ENCODE measurements at places on chromosomes 12 and 14.
A peak's percentile ranks its signal among the peaks of the same experiment; 100 is the strongest.

- no peak for DNase-seq
Observed at GRCh38 chr14:63266106-63266505, 52.6 kb downstream of the GPHB5 start.

DNA sequence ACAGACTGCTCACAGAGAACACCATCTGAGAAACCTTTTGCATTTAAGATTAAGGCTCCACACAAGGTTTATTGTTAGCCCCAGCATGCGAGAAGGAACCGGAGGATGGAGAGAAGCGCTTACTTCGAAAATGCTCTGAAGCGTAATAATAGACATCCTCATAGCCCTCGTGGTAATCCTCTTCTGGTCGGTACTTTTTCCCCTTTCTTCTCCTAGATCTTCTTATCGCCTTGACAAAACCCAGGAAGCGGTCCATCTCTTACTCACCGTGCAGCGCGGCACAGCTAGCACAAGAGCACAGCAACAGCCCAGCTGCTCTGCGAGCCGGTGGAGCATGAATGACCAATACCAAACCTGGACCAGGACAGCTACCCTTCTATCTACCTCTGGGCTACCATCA lies 125.1 kb upstream of the GRIP1 start:
- DNase-seq = peak; percentile 81

GRCh38 chr12:67002720-67003119 lies 266.4 kb upstream of the CAND1 start:
- no peak for DNase-seq

- no peak for DNase-seq
Observed at GRCh38 chr12:12392413-12392812, 35.5 kb downstream of the BORCS5 start.

DNA sequence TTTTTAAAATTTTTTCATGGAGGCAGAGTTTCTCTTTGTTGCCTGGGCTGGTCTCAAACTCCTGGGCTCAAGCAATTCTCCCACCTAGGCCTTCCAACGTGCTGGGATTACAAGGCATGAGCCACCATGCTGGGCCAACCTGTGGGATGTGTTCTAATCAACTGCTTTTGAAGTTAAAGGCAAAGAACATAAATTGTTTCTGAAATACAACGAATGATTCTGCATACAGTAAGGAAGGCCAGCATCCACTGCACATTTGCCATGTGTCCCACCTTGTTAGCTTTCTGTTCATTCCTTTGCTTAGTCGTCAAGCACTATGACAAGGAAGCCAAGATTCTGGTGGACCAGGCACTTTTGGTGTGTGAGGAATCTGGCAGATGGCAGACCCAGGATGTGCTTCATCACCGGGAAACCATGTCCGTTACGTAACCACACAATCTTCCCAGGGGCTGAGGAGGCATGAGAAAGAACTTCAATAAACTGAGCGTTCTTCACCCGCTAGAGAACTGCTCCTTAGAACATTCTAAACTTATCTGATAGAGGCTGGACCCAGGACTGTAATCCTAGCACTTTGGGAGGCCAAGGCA lies 24.5 kb downstream of the MOK start:
- DNase-seq = no peak

- DNase-seq = peak; percentile 90
Observed at GRCh38 chr14:54322701-54323337, 74.0 kb upstream of the CDKN3 start.

- DNase-seq = no peak
Observed at GRCh38 chr12:6167327-6168280, 32.6 kb upstream of the CD9 start.

DNA sequence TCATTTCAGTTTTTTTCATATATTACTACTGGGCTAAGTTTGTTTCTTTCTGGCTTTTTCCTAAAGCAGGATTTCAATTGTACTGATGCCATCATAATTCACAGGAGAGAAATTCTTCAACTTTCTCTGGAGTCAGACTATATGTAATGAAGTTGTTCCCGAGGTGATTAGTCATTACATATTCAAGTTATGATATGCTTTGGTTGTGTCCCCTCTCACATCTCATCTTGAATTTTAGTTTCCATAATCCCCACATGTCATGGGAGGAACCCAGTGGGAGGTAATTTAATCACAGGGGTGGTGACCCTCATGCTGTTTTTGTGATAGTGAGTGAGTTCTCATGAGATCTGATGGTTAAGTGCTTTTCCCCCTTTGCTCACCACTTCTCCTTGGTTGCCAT lies 227.5 kb upstream of the LRIG3 start:
- no peak for DNase-seq

DNA sequence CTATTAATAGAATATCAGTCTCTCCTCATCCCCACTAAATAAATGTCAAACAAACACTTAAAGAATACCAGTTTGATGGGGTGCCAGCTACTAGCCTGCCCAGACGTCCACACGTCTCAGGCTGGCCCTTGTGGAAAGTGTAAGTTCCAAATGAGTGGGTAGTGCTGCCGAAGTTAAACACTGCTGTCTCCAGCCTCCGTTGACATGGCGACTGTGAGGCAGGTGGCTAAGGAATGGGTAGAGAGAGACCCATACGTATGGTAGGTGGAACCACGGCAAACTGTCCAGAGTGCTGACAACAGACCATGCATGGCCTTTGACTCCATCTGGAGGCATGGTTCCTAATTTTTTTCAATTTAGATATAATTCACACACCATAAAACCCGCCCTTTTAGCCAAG lies 37.9 kb downstream of the PITPNM2 start:
- DNase-seq = peak; percentile 27

- no peak for DNase-seq
Observed at GRCh38 chr12:73372856-73373255, 1100.7 kb downstream of the TRHDE start.

DNA sequence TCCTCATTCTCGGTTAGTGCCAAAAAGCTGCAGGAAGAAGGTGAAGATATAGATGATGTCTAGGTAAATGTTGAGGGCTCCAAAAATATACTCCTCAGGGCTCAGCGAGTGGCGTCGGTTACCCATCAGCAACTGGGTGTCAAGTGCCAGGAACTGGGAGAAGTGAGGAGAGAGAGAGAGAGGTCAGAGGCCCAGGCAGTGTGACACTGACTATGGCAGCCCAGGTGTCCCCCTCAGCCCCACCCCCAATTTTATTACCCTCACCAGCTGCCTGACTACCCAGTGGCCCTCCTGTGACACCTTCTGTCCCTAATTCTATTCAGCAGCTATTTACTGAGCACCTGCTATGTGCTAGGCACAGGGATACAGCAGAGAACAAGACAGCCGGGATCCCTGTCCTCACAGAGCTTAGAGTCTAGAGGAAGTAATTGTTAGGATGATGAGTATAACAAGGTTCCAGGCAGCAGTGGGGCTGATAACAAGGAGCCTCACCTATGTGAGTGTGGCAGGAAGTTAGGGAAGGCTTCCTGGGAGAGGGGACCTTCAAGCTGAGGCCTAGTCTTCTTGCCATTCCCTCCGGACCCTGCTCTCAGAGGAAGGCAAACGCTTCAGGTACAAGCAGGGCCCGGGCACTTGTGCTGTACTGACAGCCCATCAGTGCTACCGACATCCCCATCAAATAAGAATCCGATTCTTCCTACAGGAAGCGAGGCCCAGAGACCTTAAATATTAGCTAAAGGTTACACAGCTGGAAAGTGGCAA lies 27.8 kb upstream of the BCDIN3D start:
- no peak for DNase-seq

GRCh38 chr12:121793838-121794533 lies 498 bp upstream of the RHOF start:
- DNase-seq = peak; percentile 91

- no peak for DNase-seq
Observed at GRCh38 chr14:80637756-80638619, 303.6 kb downstream of the CEP128 start.

- peak; percentile 71 for DNase-seq
Observed at GRCh38 chr12:103043531-103044486, 86.3 kb downstream of the ASCL1 start.

DNA sequence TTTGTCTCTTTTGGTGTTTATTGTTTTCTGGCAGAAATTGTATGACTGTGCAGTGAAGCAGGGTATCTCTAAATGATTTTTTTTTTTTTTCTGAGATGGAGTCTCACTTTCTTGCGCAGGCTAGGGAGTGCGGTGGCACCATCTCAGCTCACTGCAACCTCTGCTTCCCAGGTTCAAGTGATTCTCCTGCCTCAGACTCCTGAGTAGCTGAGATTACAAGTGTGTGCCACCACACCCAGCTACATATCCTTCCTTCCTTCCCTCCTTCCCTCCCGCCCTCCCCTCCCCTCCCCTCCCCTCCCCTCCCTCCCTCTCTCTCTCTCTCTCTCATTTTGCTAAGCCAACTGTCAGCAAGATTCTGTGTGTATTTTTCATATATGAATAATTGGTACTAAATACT lies 94.4 kb downstream of the PPHLN1 start:
- no peak for DNase-seq

- DNase-seq = no peak
Observed at GRCh38 chr12:20319366-20319765, 49.0 kb upstream of the PDE3A start.

DNA sequence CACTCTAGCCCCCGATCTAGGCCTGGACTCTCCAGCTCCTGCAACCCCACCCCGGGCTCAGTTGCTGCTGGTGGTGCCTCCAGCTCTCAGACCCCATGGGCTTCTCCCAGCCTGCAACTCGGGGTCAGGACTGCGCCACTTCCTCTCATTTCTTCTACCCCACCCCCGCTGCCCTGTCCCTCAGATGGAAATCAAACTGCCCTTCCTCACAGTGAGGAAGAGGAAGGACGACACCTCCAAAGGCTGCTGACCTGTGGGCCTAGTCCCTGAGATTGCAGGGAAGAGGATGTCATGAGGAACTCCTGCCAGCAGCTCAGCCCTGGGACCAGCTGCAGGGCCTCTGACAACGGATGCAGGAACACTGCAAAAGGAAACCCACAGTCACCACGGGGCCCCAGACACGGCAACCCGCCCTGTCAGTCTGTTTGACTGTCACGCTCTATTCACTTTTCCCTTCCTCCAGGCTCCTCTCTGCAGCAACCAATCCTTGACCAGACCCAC lies 29.3 kb upstream of the PNMA1 start:
- no peak for DNase-seq

GRCh38 chr12:110382683-110383082 lies 20.8 kb downstream of the ANAPC7 start:
- no peak for DNase-seq

DNA sequence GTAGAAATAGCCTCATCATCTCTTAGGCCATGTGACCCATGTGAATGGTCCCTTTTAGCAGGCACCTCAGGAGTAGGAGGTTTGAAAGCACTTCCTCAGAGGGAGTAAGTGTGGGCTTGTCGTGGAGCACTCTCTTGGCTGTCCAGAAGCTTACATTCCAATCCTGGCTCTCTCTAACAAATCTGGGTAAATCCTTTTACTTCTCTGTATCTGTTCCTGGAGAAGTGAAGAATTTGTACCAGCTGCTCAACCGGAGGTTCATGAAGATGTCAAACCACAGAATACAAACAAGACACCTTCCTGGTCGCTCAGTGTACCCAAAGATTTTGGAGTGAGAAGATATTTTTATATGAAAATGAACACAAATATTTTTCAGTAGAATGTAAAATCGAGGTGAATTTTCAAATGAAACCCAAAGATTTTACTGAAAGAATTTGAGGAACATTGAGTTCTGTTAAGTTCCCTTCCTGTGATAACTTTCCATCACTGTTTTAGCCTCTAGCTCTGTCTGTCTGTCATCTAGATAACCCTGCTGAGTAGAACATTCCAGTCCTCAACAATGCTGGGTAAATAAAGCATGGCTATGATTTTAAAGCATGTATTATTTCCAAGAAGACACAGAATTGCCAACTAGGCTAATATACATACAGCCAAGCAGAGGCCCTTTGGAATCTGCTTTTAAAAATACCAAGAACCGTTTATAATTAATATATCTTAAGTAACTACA lies 263.9 kb upstream of the RGS6 start:
- no peak for DNase-seq

GRCh38 chr12:101221301-101221700 lies 11.3 kb upstream of the SLC5A8 start:
- no peak for DNase-seq

DNA sequence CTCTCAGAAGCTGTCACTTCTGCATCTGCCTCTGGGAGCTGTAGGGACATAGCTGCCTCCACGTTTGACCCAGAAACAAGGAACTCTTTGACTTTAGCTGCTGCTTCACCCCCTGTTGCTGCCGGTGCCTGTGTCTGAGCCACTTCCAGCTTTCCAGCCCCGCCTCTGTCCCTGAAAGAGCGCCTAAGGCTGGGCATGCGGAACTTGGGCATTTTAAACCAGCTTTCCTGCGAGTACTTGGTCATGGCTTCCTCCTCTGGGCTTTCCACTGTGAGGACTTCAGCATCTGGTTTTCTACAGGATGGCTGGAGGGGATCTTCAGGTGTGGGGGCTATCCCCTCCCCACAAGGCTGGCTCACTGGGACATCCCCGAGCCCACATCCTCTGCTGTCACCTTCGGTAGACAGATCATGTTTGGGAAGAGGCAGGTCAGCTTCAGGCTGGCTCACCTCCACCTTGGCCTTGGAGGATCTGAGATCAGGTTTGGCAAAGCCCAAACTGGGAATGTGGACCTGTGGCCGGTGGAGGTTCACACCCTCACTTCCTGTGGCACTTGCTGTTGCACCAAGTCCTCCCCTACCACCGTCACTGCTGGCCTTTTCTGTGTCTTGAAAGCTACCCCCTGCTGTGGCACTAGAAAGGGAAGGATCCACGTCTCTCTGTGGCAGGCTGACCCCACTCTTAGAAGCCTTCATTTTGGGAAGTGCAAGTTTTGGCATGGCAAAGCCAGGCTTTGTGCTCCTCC lies 15.2 kb downstream of the PLD4 start:
- DNase-seq = no peak

- DNase-seq = no peak
Observed at GRCh38 chr12:21615431-21615830, 10.8 kb upstream of the GYS2 start.

- DNase-seq = peak; percentile 85
Observed at GRCh38 chr14:34018564-34019244, 67.8 kb upstream of the EGLN3 start.

DNA sequence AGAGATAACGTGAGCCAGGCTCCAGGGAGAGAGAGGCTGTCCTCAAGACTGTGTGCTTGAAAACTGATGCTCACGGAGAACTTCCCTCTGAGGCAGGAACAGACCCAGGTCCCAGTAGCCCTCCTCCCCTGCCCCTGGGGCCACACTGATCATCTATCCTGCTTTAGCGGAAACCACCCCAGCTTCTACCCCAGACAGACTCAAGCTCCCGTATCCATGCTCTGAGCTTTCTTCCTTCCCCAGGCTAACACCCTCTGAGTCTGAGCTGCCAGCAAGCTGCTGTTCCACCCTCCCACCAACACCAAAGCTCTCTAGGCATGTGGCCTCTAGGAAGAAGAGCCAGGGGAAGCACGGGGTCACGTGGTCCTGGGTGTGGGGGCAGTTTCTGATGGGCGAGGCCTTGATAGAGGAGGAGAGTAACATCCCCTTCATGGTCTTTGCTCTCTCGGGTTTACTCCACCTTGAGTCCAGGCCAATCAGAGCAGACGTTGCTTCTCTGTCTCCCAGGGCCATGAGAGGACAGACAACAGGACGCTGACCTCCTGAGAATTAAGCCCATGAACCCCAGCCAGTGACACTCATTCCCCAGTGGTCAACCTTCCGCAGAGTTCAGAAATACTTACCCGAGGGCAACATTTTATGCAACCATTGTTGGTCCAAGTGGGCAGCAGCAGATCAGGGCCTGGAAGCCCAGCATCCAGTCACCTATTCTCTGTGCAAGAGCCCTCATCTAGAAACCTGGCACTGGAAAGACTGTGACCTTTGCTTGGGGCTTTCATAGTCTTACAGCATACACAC lies 1.4 kb downstream of the PCK2 start:
- DNase-seq = no peak

GRCh38 chr14:52310541-52310940 lies 3.6 kb upstream of the PTGER2 start:
- DNase-seq = no peak

GRCh38 chr12:90851800-90852718 lies 102.9 kb downstream of the CCER1 start:
- peak; percentile 12 for DNase-seq
